T-helper 2 cell treated with Interferon-gamma antibody and Interleukin-4, amounts not matched to agents 5 μg/mL and 100 μg/mL, for 36 hours (primary cell): ENCODE measurements at places on chromosomes 2 and 18.
A peak's percentile ranks its signal among the peaks of the same experiment; 100 is the strongest.

- no peak for DNase-seq
These were observed 55.4 kb downstream of the BOLA3 start for GRCh38 chr2:74092275-74092674.

DNA sequence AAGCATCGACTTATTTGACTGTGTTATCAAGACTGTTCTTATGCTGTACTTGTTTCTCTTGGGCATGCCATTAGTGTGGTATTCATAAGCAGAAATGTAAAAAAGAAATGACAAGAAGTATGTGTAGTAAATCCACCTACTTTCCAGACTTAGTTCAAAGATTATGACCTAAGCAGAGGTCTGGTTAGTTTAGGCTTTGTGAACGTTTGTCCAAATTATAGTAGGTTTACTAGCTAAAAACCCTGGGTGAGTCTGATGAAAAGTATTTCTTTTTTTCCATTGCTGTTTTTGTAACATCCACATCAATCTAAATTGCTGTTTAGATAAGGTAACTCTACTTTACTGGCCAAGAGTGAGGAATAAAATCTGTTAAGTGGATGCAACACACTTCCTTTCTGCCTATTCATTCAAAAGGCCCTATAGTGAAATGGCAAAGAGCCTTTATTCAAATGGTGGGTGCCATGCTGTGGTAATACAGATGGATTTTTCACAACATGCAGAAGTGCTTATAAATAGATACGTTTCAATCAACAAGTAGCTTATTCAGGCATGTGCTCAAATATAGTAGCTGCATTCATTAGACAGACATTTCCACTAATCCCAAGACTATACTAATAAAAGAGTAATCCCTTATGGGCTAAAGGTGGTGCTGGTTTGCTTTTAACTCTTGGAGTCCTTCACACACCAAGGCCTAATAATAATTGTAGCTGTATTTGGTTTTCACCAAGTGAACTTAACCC lies 122.5 kb upstream of the LTBP1 start:
- no peak for DNase-seq

GRCh38 chr18:61388010-61388409 lies 54.8 kb downstream of the CDH20 start:
- no peak for DNase-seq

DNA sequence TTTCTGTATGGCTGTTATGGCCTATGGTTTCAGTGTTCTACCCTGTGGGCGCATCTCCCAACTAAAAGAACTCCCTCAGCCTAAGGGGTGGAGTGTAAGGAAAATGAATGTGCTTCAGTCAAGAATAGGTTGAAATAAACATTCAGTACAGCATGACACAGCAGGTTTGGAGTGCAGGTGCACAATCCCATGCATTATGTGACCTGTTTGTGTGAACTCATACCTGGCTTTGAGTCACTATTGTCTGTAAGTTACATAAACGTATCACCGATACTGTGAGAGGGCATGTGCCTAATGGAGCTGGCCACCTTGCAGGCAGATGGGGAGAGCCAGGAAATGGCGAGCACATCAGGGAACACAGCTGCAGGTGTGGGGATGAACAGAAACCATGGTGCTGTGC lies 216.0 kb downstream of the DSEL start:
- no peak for DNase-seq

DNA sequence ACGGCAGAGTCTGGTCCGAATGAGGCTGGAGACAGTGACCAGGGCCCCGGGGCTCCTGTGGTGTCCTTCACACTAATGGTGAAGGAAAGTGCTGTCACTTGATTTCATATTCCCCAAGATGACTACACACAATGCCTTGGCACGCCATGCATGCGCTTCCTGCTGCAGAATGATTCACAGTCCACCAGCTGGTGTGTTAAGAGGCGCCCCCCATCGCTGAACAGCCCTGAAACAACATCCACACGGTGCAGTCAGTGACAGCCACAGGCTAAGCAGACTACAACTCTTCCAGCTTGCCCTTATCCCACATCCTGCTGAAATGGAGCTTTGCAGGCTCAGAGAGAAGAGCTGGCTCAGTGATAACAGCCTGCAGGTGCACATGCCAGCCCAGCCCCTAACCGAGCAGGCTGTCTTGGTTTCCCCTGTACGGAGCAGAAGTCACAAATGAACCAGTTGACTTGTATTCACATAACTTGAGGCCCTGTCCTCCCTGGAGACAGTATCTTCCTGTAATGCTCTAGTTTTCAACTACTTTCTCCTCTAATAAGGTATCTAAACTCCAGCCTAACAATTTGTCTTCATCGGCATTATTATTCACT lies 24.3 kb upstream of the CDH20 start:
- no peak for DNase-seq

GRCh38 chr2:97703741-97704140 lies 9.6 kb upstream of the ZAP70 start:
- no peak for DNase-seq

DNA sequence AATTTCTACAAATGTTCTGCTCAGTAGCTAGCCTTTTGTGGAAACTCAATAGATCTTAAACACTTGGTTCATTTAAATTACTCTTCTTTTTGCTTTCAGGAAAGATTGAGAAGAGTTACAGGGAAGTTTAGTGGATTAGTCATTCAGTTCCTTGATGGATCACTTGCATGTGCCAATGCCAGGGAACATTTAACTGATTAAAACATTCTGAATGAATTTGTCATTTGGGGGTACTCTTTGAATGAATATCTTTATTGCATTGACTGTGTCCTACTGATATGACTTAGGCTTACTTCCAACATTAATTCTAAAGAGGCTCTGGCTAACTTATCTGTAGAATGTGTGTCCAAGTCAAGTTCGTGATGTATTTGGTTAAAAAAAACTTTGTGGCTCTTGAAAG lies 199.8 kb downstream of the PLCL1 start:
- no peak for DNase-seq

DNA sequence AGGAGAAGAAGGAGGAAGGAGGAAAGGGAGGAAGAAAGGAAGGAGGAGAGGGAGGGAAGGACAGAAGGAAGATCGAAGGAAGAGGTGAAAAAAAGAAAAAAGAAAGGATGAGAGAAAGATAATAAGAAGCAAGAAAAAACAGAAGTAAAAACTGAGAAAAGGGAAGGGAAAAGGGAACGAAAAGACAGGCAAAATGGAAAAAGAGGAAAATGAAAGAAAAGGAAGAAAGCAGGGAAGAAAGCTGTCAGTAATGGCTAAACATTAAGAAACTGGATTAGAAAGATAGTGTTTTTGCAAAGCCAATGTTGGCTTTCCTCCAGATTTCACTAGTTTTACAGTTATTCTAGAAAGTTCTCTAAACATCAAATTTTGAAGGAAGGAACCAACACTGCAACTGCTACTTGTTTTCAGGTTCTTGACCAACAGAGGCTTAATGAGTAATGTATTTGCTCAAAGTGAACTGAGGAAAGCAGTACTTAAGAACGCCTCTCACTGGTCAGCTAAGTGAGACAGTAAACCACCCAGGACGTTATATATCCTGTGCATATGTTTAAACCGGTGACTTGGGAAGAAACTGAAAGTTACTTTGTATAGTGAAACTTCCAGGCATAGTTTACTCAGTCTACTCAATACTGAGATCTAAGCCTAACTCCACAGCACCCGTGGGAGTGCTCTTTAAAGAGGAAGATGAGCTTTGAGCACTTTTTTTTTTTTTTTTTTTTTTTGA lies 286.2 kb upstream of the TRIB2 start:
- DNase-seq: peak; percentile 58

DNA sequence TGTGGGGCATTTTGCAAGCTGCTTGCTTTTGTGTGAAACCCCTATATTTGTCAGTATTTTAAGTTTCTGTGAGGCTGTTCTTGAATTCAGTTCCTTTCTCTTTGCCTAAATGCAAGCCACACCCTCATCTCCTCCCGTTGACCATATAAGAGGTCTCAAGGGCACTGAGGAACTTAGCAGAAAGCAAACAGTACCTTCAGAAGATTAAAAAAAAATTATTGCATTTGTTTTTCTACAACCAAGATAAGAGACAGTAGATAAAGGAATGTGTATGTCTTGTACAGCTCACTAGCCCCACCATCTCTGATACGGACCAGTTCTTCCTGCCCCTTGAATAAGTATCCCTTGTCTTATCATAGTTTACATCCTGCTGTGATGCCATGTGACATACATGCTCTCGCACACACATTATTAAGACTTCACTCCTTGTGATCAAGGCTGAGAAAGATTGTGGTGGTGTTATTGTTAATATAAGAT lies 64.2 kb downstream of the NPAS2 start:
- DNase-seq: no peak

DNA sequence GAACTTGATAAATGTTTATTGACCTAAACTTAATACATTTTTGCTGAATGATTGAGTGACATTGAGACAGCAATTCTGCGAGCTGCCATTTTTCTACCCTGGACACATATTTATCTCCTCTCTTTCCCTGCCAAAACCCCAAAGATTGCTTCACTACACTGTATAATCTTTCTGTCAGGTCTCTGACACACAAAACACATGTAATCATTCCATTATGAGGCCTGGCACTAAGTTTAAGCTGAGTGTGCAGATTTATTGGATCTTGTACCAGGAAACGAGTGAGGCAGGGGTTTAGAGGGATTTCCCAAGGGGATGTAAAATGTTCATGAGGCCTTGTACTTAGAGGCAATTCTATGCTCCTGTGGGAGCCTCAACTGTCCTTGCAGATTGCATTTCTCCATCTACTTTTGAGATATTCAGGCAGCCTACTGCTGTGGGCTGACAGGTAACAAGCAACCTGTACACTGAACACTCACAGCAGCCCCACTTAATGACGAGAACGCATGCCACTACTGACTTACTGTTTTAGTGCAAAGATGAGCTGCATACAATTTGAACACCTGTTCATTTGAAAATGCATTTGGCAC lies 13.7 kb upstream of the OSR1 start:
- no peak for DNase-seq

DNA sequence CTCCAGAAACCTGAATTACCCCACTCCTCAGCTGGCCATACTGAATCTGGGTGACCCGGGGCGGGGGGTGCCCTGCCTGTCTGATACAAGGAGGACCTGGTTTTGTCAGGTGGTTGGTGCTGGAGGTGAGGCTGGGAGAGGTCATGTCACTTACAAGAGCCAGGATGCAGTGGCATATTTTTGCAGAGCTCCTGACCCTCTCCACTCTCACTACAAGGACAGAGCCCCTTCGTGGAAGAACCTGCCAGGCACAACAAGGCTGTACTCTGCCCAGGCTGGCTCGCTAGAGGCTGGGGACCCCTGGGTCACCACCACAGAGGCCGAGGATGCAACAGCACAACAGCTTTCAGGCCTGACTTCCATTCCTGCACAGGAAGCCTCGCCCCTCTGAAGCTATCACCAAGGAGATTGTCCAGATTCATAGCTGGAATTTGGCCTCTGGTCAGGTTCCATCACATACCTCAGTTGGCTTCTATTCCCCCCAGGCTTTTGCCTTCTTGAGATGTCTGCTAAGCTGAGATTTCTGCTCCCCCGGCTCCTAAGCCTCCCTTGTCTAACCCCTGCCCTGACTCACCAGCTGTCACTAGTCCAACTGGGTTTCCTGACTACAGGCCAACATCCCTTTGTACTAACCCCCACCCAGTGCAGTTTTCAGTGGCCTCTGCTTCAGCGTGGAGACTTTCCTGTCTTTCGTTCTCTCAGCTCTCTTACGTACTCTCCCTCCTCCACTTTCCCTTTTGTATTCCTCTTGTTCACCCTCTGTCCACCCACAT lies 132.5 kb upstream of the EPAS1 start:
- DNase-seq: no peak

DNA sequence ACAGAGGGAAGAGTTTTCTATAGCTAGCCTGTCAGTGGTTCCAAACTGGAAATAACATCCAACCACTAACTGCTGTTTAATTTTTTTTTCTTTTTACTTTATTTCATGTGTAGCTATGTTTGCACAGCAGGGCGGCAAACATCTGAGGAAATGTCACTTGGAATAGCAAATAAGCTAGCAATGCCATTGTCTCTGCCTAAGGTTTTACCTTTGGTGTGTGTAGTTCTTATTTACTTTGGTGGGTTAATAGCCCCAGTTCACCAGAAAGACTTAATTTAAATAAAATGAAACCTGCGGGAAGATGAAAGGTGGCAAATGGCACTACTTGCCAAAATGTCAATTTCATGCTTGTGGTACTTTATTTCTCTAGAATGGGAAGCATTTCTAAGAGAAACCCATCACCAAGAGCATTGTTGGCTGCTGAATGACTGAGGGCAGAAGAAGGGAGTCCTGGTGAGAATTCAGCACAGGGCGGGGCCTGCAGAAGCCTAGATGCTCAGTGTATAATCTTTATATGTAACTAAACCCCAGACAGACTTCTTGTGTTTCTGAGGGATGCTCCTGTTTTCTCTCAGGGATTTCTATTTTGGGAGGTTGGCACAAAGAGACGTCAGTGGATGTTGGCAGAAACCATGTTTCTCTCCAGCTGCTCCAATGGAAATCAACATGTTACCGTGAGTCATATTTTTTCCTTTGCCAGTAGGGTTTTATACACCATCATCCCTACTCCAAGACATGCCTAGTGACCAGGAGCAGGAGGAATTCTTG lies 300.4 kb upstream of the NT5C1B start:
- DNase-seq: no peak

DNA sequence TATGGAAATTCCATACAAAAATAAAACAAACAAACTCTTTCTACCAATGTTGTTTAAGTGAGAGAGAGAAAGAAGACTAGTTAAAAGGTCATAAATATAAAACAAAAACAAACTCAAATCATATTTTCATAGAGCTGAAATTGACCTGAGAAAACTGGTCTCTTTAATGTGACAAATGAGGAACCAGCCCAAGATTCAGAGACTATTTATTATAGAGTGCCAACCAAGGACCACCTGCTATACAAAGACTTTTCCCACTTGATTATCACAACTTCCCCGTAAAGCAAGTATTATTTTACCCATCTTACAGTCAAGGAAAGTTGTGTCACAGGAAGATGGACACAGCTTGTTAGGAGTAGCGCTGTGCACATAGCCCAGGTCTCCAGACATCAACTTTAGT lies 13.3 kb downstream of the ANKRD44 start:
- DNase-seq: no peak

DNA sequence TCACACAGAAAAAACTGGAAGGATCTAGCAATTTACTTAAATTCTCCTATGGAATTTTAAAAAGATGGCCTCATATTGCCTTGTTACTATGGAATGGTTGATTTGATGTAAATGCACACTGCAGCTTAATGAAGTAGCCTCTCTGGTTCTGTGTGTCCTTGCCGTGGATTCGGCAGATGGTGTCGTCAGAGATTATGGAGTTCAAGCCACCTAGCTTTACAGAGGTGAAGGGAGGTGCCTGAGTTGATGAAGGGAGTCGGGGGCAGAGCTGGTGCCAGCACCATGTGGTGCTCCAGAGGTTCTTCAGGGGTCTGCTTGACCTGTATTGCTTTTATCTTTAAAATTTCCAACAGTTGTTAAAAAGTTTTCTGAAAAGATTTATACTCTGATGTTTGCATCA lies 48.8 kb downstream of the ASAP2 start:
- DNase-seq: no peak
